ENCODE measurements at places on chromosomes 4 and X.

DNA sequence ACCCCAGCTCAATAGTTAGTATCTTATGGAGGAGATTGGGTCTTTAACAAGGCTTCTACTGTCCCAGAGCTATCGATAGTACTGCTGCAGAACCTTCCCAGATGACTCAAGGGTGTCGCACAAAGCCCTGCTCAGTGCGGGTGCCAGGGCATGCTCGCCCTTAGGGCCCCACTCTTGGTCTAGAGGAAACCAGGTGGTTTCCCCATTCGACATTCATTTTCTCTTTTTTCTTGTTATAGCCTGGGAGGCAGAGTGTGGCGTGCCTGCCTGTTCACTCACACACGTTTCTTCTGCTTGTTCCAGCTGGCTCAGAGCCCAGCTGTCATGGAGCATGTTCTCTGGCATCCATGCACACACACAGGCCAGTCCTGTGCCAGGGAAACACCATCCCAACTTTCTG, 144.5 kb downstream of the SMIM20 start:
- no peak for DNase-seq

DNA sequence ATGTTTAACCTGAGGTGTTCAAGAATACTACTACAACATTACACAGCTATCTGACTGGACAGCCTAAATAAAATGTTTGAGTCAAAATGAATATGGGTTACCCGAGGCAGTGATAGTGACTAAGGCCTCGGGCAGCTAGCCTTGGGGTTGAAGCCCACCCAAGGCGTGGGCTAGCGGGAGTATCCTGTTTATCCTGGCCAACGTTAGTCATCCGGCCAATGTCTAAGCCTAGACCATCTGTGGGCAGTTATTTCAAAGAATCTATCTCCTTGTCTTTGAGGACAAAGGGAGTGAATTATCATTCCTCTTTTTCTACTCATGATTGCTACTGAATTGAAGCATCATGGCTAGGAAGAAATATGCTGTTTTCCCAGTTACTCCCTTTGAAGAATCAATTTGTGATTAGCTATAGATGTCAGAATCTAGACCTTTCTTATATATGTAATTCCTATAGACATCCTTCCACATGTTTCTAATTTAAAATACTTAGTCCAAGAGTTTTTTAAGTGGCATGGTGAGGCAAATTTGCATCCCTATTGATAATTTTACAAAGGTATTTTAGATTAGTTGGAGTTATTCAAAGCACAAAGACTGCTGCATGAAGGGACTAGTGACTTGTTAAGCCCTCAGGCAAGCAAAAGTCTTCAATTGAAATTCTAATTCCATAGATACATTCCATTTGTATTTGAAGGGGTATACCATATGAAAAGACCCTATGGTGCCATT, 6.0 kb upstream of the PDGFC start:
- no peak for DNase-seq

- DNase-seq: peak; percentile 89
Observed at GRCh38 chrX:107324493-107325310, 118.3 kb downstream of the DNAAF6 start.

- DNase-seq: no peak
Observed at GRCh38 chr4:142350871-142351270, 495.2 kb downstream of the INPP4B start.

DNA sequence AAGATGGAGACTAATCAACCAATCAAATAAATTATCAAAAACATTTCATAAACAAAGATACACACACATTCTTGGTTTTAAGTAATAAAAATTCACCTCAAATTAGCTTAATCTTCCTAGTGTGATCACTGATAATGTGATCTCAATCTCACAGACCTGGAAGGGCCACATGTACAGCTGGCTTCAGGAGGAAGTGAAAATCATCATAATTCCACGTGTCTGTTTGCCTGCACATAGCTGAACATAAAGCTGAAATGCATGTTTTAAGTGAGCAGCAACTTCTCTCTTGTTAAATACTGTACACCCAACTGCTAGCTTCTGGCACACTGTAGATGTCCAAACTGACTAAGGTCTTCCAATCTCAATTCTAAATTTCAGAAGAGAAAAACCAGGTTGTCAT, 53.8 kb downstream of the ARHGAP6 start:
- DNase-seq: no peak

DNA sequence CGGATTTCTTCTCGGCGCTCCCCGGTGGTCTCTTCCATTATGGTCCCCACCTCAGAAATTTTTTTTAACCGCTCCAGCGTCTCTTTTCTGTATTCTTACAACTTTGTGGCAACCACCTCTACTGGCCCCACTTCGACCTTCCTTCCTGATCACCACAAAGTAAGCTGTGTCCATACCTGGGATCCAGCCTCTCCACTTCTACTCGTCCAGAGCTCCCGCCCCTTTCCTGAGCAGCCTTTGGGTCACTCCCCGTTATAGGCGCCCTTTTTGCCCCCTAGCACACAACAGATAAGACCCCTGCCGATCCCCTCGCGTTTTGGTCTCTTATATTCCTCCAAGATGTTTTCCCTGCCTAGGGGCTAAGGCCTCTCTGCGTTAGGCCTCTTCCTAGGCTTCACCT, 557 bp downstream of the PIGG start:
- peak; percentile 15 for DNase-seq

DNA sequence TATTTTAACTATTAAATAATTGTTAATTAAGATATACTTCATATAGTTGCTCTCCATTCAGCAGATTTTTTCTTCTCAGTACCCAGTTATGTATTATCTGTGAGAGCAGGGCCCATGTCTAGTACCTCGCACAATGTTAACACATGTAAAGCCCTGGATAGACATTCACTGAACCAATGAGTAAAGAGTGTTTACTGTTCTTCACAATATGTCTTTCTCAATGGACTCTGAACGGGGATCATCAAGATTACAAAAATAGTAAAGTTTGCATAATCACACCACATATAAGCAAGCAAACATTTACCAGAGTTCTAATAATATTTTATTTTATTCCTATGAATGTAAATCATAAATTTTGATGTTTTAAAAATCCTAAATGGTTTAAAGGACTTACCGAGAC, 47.1 kb downstream of the FBXO8 start:
- DNase-seq: no peak

- no peak for DNase-seq
Observed at GRCh38 chr4:76752861-76753501, 145.0 kb downstream of the SOWAHB start.
